ENCODE measurements at places on chromosomes 12 and 14.

GRCh38 chr12:4223273-4223845 lies 50.2 kb upstream of the CCND2 start:
- DNase-seq = no peak

- DNase-seq = no peak
Measured at GRCh38 chr14:90649083-90649482, 167.1 kb downstream of the TTC7B start.

DNA sequence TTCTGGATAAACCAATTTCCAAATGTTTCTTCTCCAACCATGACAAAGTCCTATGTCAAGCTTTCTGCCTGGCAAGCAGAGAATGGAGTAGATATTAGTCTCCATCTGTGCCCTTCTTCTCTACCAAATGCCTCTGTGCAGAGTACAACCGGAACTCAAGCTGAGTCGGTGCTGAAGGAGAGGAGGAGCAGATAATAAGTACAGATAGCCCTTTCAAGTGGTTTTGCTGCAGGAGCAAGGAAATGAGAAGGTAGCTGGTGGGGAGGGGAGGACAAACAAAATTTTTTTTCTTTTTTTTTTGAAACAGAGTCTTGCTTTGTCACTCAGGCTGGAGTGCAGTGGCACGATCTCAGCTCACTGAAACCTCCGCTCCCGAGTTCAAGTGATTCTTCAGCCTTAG lies 14.2 kb upstream of the HELB start:
- no peak for DNase-seq

- DNase-seq = no peak
Measured at GRCh38 chr14:71429902-71430301, 502.3 kb upstream of the RGS6 start.

GRCh38 chr12:46503637-46504175 lies 131.1 kb upstream of the SLC38A2 start:
- no peak for DNase-seq

DNA sequence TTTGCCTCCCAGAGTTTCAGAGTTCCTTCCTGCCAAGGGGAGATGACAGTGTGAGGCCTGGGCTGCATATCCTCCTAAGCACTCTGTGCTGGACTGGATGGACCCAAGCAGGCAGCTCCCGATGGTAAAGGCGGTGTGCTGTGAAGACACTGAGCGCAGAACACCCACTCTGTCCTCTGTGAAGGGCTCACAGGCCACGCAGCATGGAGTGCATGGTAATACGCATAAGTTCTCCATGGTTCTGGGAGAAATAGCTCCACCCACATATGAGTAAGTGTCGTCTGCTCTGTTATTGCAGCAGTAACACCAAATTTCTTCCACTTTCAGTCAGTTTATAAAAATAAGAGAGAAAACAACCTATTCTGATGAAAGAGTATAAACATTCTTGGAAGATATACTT lies 55.8 kb downstream of the TMEM30B start:
- no peak for DNase-seq

DNA sequence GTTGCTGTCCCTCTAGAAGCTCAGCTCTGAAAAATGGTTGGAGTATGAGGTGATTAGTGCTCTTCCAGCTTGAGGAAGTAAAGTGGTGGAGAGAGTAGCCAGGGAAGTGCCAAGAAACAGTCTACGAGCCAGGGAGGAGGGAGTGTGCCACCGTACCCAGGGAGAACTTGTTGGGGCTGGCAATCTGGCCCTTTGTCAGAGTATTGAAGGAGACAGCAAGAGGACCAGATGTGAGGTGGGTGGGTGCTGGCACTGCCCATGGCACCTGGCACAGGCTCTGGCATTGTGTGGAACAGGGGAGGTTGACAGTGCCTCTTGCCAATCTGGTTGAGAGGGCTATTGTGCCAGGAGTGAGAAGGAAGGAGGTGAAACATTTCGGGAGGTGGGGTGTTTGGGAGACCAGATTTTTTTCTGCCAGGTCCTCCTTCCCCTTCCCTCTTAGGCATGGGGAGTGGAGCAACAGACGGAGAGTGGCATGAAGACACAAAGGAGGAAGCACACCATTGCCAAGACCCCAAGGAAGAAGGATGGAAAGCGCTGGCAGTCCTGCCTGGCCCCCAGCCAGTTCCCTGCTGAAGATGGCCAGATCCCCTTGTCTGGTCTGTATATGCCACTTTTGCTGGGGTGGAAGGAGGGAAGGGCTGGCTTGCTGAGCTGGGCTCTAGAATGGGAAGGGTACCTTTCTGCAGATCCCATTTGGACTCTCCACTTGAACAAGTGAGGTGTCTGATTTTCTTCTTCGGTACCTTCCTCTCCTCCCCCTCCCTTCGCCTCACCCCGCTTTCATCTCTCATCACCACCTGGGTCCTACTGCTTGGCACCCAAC lies 37.5 kb downstream of the ZFHX2 start:
- no peak for DNase-seq

DNA sequence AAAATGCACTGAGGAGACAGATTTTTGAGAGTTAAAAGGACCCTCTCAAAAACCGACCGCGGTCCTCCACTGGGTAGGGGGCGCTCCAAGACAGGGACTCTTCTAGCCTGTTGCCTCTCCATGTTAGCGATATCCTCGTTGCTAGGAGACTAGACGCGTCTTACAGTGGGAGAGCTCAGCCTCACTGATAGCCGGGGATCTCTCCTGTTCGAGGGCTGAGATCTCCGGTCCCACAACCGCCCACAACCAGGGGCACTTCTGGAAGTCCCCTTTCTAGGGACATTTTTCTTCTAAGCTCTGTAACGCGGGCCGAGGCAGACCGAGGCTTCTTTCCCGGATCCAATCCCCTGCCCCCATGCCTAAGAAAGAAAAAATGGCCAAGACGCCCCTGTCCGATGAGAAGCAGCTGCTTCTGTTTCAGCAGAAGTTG lies 21.3 kb downstream of the FKBP11 start:
- no peak for DNase-seq

DNA sequence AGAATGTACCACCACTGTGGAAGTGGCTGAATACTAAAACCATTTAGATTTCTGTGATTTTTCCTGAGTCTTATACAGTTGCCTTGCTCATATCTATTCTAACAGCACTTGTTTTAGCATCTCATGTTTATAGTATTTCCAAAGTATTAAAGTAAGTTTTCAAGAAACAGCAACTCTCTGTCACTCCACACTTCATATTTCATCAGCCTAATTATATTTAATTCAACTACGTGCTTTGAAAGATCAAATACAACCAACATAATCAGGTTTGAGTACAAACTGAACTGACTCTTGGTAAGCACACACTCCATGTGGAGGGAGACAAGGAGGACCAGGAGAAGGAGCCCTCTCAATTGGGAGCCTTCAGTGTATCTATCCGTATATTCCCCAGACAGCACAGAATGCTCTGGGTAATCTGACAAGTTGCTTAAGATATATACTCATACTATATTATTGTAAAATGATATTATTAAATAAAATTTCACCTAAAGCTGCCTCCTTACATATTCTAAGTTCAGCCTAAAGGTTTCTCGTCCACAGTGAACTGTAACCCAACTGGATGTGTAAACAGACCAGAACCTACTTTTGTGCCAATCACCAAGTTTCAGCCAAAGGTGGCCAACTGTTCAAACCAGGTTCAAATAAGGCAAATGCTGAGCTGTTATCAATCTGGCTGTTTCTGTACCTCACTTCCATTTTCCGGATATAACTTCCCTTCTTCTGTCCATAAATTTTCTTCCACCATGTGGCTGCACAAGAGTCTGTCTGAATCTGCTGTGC lies 105.0 kb upstream of the RASSF8 start:
- no peak for DNase-seq

DNA sequence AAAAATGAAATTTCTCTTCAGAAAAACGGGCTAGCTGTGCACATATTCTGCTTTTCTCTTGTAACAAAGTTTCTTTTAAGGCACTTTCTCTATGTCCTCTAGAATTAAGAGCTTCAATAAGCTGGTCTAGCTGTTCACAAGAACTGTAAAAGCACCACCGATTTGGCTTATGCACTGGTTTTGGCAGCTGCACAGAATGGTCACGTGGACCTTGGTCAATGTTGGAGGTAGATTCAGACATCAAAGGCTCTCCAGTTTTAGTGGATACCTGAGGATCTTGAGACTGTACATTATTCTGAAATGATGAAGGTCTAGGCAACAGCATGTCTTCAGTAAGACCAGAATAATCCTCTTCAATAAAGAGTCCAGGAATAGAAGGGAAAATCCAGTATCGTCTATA lies 61.5 kb upstream of the CFL2 start:
- no peak for DNase-seq

Measured in iPS DF 19.7 (cell line).